Foreskin keratinocyte (primary cell): ENCODE measurements at places on chromosomes 6 and 20.

DNA sequence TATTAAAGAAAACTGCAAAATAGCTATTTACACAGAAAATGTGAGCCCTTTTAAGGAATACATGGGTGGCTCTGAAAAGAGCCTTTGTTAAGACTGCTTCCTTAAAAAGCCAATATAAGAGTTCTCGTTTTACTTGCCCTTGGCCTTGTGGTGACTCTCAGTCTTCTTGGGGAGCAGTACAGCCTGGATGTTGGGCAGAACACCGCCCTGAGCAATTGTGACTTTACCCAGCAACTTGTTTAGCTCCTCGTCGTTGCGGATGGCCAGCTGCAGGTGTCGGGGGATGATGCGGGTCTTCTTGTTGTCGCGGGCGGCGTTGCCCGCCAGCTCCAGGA is 111.5 kb downstream of the HFE start:
- DNase-seq, result no peak

- DNase-seq, result no peak
These were observed 146.9 kb upstream of the BEND6 start for GRCh38 chr6:56807989-56808337.

- peak; percentile 17 for DNase-seq
These were observed 3.6 kb downstream of the BPI start for GRCh38 chr20:38307371-38308046.

DNA sequence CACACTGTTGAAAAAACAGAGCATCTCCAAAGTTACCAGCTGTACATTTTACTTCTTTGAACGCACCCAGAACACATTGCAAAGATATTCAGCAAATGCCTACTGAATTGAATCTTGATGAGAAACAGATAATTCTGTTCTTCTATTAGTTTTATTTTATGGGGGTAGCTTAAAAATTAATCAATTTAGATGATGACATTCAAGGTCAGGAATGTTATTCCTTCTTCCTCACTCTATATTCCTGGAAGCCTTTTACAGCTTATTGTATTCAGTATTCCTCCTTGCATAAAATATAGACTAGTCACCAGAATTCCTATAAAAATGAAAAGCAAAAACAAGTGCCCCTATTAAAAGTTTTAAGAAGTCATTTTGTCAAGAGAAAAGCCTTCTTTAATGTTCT is 21.4 kb upstream of the GMDS start:
- no peak for DNase-seq

- no peak for DNase-seq
These were observed 16.2 kb upstream of the VAPB start for GRCh38 chr20:58372806-58373205.

DNA sequence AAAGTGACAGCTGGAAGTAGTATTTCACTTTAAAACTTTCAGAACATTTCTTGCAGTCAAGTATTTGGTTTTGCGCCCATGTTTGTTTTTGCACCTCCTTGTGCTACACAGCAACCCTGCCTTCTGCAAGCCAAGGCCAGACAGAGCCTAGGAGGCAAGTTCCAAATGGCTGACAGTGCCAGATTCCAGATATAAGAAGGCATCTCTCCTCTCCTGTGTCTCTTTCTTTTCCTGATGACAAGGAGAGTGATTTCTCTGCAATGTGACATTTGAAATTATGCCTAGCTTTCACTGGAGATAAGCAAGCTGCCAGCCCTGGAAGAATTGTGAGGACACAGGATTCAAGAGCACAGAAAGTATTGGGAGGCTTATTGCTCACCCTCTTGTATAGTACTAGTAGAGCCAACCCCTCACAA is 149.1 kb upstream of the TENT5A start:
- DNase-seq, result no peak

GRCh38 chr20:5316188-5317158 is at the start of gene PROKR2:
TSS of gene PROKR2 (minus strand) at chr20:5316954. CDS start at chr20:5314369, 2,585 bp downstream.
- DNase-seq, result peak; percentile 18

DNA sequence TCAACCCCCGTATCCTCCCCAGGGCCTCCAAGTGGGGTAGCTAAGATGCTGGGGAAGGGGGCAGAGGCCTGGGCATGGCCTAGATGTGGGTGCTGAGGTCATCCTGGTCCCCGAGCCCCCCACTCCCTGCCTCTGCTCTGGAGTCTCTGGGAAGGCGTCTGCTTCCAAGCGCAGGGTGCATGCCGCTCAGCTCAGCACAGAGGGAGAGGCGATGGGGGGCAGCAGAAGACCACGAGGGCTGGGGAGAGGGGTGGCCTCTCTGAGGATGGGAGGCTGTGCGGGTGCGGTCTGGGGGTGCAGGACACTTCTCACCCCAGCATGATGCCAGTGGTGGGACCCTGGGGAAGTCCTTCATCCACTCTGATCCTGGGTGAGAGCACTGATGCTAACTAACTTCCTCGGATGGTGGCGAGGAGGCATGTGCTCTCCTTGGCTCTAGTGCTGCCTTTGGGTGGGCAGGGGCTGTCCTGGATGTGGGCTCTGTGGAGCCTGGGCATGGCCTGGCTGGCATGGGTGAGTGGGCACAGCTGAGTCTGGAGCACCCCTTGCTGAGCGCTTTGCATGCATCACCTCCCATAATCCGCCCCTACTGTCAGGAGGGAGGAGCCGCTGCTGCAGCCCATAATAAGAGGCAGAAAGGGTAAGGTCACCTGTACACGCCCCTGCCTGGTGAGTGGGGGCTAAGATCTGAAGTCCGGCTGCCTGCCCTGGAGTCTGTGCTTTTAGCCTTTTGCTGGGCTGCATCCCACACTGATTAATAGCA is 34.7 kb downstream of the EFCAB8 start:
- DNase-seq, result no peak

DNA sequence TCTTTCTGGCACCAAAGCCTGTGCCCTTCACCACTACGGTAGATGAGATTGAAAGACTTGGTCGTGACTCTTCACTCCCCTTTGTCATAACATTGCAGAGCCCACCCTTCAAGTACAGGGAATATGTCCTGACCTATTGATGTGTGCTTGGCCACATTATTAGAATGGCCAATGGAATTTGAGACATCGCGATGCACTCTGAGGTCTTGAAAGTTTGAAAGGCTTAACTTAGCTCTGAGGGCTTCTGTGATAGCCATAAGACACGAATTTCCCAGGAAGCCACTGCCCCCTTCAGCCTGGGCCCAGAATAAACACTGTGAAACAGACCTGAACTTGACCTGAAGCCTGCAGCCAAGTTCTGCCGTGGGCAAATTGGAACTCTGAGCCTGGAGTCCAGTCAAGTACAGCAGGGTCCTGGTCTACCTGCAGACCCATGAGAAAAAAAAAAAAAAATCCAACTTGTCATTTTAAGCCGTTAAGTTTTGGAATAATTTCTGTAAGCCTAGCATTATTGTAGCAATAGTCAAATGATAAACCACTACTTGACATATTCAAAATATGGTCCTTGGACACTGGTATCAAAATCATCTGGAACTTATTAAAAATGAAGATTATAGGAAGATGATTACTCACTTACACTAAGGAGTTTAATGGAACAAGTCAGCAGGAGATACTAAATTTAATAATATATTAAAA is 36.9 kb upstream of the TRAF3IP2 start:
- DNase-seq, result peak; percentile 50

- no peak for DNase-seq
These were observed 544.9 kb downstream of the PKHD1 start for GRCh38 chr6:51542475-51542874.

DNA sequence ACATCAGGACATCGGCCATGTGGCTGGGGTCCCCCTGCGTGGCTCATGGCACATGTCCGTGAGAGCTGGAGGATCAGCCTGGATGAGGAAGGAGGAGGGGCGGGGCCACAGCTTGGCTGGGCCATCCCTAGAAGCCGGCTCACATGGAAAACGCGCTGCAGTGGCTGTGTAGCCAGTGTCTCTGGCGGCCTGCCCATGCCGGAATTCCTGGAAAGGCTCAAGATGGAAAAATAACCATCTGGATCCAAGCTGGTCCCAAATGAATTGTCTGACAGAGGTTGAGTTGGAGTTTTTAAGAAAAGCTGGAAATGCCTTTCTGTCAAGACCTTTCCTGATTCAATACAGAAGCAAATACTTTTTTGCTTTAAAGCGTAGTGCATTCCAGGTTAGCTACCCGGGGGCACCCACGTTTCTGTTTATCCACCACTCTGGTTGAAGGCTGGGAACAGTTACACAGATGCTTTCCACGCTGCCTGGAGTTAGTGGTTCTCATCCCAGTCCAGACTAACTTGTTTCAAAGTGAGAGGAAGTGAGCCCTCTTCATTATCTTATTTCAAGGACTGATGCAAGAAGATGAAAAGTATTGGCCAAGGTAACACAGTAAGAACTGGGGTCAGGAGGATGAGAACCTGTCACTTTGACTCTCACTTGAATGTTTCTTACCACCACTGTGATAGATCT is 99.0 kb downstream of the GMPR start:
- DNase-seq, result no peak

DNA sequence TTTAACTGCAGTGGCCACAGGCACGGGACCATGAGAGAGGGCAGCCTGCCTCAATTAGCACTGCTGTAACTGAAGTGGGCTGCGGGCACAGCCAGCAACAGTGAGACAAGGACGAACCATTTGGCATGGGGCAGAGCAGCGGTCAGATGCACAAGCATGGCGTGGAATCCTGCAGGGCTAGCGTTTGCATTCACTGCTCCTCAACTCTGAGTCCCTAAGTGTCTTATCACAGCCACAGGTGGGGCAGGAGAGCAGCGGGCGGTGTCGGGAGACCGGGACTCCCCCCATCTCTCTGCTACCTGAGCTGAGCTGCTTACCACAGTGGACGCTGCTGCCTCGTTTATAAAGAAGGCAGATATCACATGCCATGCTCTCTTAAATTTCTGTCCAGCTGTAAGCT is 31.3 kb upstream of the PDE10A start:
- no peak for DNase-seq

DNA sequence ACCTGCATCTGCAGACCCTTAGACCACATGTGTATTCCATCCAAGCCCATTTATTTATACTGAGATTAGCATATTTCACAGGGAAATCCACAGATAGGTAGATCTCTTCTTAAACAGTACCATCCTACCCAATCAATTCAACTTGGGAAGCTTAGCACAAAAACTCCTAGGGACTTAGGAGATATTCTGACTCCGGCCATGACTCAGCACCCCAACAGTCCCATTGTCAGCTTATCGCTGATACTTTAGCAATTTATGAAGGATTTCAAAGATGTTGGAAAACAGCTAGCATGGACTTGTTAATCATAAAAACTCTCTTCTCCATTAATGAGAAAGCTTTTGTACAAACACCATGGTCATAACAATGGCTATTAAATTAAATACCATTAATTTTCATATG is 236.2 kb upstream of the PREP start:
- DNase-seq, result no peak

- no peak for DNase-seq
These were observed 442.3 kb upstream of the AGPAT4 start for GRCh38 chr6:161716176-161716575.
